ENCODE measurements at places on chromosomes 11 and 22.

DNA sequence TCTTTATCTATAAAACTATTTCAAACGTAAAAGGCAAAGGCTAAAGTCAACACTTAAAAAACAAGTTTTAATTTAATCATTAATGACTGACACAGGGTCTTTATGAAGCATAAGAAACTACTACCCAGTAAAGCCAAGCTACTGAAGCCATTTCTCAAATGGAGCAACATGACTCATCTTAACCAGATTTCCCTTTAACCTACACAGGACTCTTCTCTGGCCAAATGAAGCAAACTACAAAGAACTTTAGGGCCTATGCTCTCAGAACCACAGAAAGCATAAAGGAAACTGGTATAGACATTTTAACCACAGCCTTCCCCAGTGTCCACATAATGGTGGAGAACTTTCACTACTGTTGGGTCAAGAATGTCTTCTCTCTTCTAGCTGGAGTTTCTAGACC lies 34.7 kb downstream of the ALG9 start:
- no peak for DNase-seq

DNA sequence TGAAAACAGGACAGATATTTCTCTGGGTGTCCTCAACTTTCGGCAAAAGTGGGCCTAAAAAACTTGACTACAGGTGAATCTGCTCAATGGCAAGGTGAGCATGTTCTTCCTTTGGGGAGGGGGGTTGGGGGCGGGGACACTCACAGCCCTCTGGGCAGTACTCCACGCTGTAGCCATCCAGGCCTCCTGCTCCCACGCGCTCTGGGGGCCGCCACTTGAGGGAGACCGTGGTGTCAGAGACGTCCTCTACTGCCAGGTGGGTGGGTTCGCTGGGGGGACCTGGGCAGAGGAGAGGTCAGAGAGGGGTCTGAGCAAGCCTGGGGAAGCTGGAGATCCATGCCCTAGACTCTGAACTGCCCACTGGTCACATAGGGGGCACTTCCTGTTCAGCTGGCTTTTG lies 16.8 kb downstream of the MYBPC3 start:
- no peak for DNase-seq

DNA sequence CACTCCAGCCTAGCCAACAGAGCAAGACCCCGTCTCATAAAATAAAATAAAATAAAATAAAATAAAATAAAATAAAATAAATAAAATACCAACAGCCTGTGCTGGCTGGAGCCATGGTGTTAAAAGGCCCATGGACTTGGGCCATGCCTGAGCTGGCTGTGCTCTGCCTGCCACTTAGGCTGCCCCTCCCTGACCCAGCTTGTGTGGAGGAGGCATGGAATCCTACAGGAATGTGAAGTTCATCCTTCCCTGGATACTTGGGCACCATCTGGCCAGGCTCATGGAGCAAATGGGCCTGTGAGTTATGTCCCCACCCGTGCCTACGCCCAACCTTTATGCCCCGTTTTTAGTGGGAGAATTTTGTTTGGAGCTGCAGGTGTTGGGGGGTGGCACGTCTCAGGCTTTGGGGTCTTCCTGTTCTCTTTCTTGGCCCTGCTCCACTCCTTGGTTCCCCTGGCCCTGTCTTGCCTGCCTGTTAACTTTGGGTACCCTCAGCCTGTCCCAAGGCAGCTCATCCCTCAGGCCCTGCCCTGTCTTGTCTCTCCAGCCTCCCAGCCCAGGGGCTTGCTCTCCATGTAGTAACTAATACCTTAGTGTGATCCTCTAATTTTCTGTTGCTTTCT lies 51.3 kb downstream of the BCR start:
- DNase-seq: no peak

- peak; percentile 35 for DNase-seq
These were observed 2093.5 kb downstream of the LRRC4C start for GRCh38 chr11:39365809-39366436.

GRCh38 chr11:95853138-95853537 lies 62.8 kb downstream of the CEP57 start:
- no peak for DNase-seq

GRCh38 chr11:33855500-33855899 lies 36.4 kb downstream of the LMO2 start:
- no peak for DNase-seq

DNA sequence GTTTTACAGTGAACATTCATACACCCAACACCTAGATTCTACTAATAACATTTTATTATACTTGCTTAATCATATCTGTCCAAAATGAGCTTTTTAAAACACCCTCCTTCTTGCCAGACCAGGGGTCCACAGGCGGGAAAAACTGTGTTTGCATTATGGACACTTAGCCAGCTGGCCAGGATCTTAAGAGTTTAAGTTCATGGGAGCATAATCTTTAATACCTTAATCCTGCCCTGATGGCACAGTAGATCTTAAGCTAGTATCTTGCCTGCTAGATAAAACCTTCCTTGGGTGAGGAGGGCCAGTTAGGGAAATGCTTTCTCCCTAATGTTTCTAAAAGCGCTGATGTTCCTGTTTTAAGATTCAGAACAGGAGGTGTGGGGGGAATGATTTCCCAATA lies 13.1 kb upstream of the CCDC134 start:
- no peak for DNase-seq

DNA sequence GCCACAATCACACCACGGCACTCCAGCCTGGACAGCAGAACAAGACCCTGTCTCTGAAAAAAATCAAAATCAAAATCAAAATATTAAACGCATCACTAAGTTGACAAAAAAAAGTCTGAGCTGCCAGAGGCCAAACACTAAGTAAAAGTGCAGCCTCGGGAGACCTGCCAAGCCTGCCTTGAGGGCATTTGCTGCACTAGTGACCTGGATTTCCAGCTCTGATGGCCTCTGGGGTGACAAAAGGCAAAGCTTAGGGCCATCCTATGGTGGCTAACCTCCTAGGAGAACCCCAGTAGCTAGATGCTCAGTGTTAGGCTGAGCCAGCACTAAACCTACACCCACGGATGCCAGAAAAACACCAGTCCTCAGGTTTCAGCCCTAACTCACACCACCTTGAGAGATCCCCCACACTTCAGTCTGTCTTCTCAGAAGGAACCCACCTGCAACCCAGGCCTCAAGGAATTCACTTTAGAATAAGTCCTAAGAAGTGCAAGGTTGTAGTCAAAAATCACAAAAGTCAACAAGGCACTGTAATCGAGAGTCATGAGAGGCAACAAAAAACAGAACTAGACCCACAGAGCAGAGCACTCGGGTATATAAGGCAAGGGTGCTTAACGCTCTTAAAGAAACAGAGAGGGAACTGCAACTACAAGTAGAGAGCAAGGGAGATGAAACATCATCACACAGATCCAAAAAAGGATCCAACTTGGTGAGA lies 28.6 kb downstream of the GNB1L start:
- DNase-seq: no peak

- DNase-seq: peak; percentile 6
These were observed 61.6 kb upstream of the PTPN5 start for GRCh38 chr11:18853086-18853720.

- DNase-seq: no peak
These were observed 791.2 kb upstream of the FAT3 start for GRCh38 chr11:91433284-91434010.

Measured in NT2/D1 (cell line).